Cardiac fibroblast (primary cell): ENCODE measurements at places on chromosomes 13 and 19.

DNA sequence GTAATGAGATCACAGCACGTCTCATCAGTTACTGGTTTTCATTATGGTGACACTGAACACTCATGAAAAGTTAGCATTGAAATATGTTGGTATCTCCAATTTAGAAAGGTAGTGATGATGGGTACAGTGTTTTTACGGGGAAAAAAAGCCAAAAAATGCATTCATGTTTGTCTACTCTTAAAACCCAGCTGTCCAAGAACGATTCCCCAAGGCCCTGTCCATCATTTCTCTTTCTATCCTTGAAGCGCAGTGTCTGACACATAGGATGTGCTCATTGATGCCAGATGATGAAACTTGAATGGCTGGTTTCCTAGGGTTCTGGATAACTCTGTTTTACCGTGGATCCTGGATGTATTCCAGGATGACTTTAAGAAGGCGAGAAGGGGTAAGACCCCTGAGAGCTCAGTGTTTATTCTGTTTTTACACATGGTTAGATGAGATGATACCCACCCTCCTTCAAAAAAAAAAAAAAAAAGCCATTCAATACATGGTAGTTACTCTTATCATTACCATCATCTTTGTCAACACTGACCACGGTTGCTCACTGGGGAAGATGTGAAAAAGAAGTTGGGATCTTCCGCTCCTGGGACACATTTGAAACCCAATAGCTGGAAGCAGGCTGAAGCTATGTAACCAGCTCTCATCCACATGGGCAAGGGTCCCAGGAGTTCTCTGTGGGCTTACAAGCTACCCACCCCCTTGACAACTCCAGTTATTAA, 22.5 kb downstream of the SERP2 start:
- DNase-seq: no peak

DNA sequence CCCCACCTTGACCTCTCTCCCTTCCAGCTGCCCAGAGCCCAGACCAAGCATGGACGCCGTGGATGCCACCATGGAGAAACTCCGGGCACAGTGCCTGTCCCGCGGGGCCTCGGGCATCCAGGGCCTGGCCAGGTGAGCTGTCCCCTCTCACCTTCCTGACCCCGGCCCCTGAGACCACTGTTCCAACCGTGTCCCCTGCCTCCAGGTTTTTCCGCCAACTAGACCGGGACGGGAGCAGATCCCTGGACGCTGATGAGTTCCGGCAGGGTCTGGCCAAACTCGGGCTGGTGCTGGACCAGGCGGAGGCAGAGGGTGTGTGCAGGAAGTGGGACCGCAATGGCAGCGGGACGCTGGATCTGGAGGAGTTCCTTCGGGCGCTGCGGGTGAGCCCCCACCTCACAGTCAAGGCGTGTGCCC, 312 bp downstream of the CAPS start:
- DNase-seq: no peak

DNA sequence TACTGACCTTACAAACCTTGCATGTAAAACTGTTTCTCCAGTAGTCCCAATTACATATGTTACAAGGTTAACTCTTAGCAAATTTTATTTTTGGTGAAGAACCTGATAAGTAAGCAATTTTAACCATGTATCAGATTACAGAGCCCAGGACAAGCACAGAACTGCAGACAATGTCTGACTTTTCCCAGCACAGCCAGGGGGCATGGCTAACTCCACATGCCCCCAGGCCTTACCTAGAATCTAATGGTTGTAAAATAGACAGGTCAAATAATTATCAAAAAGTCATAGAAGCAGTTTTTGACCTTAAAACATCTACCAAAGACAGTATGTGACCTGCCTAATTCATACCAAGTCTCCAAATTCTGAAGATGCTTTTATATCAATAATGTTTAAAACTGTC, 364.1 kb downstream of the FOXO1 start:
- no peak for DNase-seq

DNA sequence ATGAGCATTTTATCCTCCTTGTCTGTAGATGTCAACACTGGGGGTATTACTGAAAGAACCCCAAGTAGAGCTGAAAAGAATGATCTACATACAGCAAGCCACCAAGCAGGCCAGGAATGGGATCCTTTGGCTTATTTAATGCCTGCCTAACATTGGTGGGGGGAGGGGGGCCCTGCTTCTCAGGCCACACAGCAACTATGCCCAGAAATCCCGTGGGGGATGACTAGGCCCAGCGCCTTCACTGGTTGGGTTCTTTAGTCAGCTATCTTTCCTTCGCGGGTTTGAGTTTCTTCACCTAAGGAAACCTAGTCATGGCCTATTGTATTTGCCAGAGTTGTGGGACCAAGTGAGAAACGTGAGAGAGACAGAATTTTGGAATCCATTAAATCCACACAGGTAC, 80.5 kb downstream of the CCNA1 start:
- DNase-seq: no peak

DNA sequence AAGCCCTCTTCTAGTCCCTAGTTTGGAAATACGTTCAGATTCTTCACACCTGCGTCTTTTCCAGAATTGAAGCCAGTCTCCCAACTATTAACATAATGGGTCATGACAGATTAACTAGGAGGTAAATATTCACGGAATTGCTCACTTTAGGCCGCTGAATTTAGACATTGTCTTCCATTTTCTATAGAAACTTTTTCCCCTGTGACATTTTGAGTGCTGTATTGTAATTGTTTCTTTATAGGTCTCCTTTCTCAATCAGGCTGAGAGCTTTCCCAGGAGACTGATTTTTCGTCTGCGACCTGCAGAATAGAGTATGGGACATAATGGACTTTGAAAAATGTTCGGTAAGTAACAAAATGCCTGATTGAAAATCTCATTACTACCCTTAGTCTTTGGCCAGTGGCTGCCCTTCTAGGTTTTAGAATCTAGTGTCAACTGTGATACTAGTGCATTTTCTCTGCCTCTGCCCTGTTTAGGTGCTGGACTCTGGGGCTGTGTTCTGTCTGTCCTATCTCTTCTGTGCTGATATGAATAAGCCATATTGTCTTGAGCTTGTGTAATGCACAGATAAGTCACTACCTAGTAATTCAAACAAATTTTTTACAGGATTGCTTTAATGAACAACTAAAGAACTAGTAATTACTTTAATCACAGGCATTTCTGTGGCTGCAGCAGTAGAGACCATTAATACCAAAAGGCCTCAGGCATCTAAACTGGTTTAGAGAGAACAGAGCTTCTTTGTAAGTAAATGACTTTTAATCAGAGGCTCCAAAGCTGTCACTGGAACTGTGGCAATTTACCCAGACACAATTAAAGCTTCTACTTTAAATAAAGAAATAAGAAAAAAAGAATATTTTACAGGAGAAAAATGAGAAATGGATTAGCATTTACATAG, 122.4 kb upstream of the FREM2 start:
- DNase-seq: no peak

DNA sequence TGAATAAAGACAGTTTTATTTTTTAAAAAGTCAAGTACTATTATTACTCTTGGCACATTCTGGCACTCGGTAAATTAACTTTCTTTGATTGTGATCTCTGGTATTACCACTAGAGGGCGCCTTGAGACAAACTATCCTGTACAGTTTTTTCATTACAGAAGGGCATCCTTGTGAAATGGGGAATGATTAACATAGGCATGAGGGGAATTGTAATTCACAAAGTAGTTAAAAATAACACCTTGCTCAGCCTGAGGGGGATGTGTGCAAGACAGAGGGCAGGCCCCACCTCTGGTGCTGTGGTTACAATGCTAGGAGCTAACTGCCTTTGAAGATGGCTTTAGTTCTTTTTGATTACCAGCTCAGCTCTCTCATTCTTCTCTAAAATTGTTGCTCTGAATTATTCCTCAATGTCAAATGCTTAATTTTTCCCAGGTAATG, 24.2 kb upstream of the C1QTNF9B start:
- DNase-seq: peak; percentile 78

DNA sequence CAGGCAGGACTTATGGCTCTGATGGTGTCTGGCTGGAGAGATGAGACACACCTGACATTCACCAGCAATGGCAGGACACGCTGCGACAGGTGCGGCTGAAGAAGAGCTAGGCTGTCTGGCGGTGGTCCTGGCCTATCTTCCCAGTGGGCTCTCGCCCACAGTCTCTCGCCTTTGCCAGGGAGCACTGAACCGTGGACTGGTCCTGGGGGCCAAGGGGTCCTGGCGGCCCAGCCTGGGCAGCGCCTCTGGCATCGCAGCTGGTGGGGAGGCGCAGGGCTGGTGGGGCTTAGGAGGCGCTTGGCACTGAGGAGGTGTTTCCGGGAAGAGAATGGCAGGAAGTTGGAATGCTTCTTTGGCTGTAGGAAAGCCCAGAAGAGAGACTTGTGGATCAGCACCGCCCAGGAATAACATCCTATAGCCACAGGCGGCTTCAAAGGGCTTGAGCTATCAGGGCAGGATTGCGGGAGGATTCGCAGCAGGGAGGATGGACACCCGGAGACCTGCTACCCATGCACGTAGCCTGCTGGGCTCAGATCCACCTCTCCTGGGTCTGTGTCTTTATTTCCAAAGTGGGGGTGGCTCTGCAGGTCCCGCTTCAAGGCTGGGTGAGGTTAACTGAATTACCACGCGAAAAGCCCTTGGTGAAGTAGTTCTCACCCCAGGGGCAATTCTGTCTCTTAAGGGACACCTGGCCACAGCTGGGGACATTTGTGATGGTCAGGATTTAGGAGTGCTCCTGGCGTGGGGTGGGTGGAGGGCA, 14.6 kb downstream of the KDM4B start:
- DNase-seq: no peak
